NCI-H2081 treated with DMSO at 0.1 percent for 48 hours (cell line): ENCODE measurements at places on chromosomes 16 and 17.

- DNase-seq: no peak
These were observed 44.1 kb upstream of the EMP2 start for GRCh38 chr16:10624527-10624926.

DNA sequence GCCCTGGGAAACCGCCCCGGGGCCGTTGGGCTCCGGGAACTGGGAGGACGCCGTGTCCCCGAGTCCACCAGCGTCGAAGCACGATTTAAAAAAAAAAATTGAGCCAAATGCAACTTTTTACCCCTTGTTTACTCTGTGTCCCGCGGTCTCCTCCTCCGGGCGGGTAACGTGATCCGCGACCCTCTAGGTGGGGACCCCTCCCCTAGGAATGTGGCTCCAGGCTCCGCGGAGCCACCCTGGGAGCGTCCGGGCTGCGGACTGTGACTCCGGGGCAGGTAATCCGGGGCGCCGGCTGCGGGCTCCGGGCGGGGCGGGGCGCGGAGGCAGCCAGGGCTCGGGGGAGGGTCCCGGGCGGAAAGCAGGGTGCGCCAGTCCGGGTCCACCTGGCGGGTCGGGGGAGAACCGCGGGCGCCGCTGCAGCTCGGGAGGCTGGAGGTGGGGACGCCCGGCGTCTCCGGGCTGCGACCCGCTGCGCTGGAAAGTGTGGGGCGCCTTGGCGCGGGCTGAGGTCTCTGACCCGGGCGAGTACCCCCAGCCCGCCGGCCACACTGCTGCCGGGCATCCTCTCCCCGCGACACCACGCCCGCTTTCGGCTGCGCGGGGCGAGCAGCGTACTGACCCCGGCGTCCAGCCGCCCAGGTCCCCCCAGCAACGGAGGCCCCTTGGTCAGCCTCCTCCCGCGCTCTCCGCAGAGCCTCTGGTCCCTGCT, 852 bp upstream of the HELZ start:
- DNase-seq: no peak

- DNase-seq: no peak
These were observed 242.3 kb downstream of the SEC14L1 start for GRCh38 chr17:77382966-77383612.

GRCh38 chr17:41785091-41785858, 1.2 kb downstream of the JUP start:
- no peak for DNase-seq

DNA sequence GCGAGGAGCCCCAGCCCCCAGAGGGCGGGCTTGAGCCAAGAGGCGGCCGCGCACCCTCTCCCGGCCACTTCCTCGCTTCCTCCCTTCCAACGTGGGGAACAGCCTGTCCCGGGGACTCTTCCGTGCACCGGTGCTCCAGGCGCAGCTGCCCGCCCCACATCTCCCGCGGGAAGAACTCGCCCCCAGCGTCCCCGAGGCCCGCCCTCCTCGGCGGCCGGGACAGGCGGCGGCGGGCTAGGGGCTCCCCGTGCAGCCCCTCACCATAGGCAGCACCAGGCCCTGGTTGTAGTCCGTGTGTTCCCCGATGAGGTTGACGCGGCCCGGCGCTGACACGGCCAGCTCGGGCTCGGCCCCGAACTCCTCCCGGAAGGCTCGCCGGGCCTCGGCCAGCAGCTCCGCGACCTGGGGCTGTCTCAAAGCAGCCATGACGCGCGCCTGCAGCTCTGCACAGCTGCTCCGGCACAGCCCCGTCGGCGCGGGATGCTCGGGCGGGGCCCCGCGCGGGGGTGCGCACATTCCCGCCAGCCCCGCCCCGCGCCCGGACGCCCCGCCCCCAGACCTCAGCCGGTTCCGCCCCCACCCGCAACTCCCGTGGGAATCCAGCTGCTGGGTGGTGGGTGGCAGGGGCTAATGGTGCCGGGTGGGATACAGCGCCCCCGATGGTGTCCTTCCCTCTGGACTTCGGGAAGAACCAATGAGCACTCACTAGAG, at the start of gene GALK1:
GALK1 (minus strand) TSS at position 482 of the 711 bp plus-strand sequence; CDS start at position 426, 56 bp downstream.
- no peak for DNase-seq

- no peak for DNase-seq
These were observed 6.7 kb downstream of the CLUH start for GRCh38 chr17:2704890-2705248.

- DNase-seq: no peak
These were observed 76.2 kb upstream of the KSR1 start for GRCh38 chr17:27379888-27380533.

DNA sequence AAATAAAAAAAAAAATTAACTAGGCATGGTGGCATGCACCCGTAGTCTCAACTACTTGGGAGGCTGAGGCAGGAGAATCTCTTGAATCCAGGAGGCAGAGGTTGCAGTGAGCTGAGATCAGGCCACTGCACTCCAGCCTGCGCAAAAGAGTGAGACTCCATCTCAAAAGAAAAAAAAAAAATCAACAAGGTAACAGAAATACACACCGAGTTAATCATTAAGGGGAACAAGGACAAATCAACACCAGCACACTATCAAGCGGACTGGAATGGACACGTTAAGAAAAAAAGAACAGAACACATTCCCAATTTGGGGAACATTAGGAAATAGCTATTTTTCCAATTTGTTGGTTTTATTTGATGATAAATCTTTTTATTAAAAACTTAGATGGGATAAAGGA, 28.4 kb upstream of the GLG1 start:
- no peak for DNase-seq

DNA sequence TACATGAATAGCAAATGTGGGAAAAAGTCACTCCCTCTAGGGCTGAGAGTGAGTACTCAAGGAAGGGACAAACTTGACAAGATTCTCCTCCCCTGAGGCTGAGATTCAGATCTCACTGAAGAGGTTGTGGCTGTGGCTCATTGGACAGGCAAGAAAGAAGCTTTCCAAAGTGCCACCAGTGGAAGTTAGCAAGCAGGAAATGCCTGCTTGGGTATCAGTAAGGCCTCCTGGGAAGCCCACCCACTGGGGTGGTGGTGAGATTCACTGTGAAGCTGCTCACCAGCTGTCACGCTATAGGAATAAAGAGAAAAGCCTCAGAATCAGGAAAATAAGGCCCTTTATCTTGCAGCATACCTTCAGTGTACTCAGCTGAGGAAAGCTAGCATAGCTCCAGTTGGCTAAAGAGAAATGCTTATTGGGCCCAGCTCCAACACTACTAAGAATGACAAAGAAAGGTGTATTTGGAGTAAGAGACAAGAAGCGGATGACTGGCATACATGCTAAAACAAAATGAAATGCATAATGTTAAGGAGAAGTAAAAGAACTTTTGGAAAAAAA, 274.4 kb upstream of the TOM1L1 start:
- DNase-seq: no peak

GRCh38 chr17:66543526-66543925, 241.1 kb downstream of the PRKCA start:
- DNase-seq: no peak

DNA sequence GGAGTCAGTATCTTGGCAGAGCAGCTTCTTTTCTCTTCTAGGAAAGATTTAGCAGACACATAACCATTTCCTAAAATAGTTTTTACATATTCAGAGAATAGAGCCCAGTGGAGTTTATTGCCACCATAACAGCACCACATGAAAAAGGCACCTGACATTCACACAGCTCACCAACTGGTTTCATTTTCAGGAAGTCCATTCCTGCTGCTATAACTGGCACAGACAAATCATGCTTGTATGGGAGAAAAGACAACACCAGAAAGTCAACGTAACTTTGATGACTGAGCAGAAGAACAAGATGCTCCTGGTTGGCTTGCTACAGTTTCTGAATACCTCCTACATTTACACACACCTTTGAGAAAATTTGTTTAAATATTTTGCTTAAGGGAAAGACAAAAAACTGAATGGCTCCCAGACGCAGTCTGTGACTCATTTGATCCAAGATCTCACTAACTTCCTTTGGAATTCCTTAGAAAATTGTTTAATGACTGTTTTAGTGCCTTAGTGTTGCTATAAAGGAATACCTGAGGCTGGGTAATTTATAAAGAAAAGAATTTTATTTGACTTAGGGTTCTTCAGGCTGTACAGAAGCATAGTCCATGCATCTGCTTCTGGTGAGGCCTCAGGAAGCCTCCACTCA, 1380.6 kb downstream of the CDH8 start:
- no peak for DNase-seq

- DNase-seq: no peak
These were observed 22.1 kb downstream of the TMC7 start for GRCh38 chr16:19005561-19006445.

- DNase-seq: no peak
These were observed 60.8 kb downstream of the MSI2 start for GRCh38 chr17:57317079-57317478.

GRCh38 chr17:19728084-19728495, 11.7 kb upstream of the SLC47A2 start:
- no peak for DNase-seq

DNA sequence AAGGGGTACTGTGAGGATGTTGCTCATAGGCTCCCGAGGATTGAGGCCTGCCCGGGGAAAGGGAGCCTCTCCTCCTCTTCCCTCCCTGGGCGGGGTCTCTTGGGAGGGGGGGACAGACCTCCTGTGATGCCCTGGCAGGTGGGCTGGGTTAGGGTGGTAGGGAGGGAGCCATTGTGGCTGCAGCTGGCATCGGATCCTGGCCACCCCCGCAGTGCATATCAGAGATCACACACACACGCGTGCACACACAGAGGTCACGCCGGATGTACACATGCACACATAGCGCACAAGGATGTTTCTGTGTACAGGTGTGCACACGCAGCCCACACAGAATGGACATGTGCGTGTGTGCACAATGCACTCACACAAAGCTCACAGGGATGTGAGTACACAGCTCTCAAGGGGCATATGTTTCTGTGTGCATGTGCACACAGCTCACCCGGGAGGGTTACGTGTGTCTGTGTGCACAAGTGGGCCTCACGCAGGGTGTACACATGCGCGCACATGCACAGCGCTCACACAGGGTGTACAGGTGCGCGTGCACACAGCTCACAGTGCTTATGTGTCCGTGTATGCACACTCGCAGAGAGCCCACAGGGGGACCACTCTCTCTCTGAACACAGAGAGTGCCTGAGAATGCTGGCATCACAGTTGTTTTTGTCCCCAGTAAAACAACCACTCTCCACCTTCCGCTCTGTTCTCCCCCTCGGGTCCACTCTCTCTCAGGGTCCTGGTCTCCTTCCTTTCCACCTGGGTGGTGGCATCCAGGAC, 2.4 kb downstream of the GJD3 start:
- DNase-seq: no peak

DNA sequence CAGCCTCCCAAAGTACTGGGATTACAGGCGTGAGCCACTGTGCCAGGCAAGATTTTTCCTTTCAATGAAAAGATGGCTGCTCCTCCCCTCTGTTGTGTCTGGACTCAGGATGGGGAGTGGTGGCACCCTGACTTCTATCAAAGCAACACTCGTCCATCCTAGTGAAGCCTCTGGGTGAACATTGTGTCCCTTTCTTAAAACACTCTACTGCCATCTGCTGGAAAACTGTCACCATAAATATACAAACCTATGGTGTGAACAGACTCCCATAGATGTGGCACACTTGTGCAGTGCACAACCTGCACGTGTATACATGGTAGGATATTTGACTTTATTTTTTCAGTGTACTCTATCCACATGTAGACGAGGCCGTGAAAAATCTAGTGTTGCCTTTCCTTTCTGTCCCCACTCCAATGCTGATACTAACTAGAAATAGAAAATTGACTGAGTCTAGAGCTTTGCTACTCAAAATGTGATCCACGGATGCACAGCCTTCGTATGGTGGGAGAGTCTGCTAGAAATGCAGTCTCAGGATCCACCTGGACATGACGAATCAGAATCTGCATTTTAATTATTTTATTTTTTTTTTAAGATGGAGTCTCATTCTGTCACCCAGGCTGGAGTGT, 55.9 kb upstream of the PLCG2 start:
- peak; percentile 73 for DNase-seq

GRCh38 chr16:67932462-67932840, 789 bp upstream of the CTRL start:
- no peak for DNase-seq

GRCh38 chr16:50208460-50208931, 55.4 kb downstream of the TENT4B start:
- DNase-seq: no peak

DNA sequence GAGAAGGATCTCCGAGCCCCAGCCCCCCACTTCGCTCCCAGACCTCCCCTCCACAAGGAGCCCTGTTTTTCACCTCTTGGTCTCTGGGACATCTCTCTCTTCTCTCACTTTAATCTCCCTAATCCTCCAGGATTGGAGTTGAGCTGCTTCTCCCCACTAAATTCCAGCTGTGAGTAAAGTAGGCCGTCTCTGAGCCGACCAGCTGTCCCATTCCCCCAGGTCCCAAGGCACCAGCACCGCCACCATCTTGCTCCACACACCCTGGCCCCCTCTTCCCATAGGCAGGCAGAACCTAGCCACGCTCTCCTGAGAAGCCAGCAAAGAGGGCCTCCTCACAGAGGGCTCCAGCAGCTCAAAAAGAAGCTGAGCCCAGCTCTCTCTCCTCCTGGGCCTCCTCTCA, 878 bp downstream of the DLG4 start:
- no peak for DNase-seq

- DNase-seq: no peak
These were observed 113.2 kb upstream of the IRX5 start for GRCh38 chr16:54817432-54817831.

DNA sequence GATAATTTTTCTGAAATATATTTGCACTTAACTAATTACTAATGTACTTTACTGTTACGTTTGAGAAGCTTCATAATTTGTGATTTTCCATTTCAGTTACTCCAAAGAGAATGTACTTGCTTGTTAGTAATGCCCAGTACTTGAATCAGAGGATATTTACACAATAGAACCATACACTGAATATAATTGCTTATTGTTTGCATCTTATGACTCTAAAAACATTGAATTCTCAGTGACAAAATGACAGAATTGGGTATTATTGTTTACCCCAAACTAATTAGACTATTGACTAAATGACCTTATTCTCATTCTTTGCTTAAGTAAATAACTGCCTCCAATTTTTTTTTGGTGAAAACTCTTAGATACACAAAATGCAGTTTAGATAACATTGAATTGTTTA, 8.9 kb downstream of the CCP110 start:
- DNase-seq: no peak

DNA sequence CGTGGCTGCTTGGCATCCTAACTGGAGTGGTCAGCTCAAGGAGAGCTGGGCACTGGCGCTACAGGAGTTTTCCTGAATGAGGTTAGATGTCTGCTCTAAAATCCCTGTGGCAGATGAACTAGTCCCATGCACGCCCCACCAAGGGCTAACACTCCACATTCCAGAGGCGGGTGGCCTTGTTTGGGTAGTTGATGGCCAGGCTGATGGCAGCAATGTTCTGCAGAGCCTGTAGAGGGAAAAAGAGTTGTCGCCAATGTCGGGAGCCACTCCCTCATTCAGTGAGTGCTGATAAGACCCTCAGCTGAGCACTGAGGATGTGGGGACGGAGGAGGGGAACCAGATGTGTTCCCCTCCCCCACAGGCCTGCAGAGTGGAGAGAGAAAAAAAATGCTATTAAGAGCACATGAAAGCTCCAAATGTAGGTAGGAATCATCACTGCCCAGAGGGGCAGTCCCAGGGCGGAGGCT, 42.5 kb upstream of the ATP2A3 start:
- no peak for DNase-seq

GRCh38 chr17:47310186-47310733, 13.5 kb upstream of the EFCAB13 start:
- DNase-seq: no peak

GRCh38 chr17:83089328-83090132, 10.1 kb downstream of the METRNL start:
- DNase-seq: no peak

- DNase-seq: no peak
These were observed 2.0 kb upstream of the SLC6A4 start for GRCh38 chr17:30237296-30238002.
